ENCODE measurements at places on chromosomes 7 and 10.

DNA sequence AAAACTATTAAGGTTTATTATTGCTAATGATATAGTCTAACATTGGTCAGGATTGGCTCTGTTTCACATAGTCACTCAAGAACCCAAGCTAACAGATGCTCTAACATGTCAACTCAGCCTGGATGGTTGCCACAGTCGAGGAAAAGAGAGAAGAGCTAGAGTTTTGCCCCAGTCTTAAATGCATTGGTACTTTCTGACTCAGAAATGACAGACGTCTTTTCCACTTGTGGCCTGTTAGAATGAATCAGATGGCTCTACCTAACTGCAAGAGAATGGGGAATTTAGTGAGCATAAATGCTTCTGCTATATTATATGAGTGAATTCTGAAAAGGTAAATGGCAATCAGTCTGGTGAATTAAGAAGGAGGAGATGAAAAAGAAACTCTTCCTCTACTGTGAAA lies 13.9 kb downstream of the HECTD2 start:
- DNase-seq: no peak

- no peak for DNase-seq
Observed at GRCh38 chr10:89210794-89211425, 3.8 kb upstream of the CH25H start.

DNA sequence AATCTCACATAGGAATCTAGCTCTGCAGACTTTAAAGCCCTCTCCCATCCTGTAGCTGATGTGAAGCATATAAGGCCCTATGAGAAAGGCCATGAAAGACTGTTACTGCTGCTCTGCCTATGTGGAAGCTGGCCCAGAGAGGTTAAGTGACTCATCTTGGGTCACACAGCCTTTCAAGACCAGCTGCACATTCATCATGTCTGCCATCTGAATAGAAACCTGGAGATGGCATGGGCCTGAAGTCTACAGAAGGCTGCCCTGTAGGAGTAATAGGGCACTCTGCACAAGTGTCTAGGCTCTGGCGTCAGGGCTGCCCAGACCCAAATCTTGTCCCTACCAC lies 59.4 kb upstream of the COL13A1 start:
- no peak for DNase-seq

DNA sequence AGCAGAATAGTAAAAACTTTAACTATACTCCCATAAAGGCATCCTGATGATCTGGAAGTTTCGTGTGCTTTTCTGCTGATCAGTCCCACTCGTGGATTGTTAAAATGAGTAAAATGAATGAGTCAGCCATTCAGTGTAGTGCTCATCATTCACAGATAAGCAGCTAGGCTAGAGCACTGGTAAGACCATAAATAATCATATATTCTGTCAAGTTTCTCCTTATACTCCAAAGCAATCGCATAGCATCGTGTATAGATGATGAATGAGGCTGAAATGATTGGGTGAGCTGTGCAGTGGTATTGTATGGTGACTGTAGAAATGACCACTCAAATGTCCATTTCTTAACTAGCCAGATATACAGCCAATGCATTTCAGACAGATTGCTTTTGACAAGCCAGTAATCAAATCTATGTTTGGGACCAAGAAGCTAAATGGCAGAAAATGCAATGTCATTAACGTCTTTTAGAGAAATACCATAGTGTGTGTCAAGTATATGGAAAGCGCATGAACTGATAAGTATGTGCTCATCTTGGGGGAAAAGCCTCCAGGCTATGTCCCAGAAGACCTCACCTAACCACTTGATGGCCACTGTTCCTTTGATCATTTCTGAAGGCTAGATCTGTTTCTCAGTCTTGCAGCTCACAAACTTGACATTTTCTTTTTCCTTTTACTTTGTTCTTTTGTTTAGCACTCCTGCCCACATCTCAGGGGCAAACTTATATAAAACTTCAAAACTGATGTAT lies 227.2 kb upstream of the FAM3C start:
- DNase-seq: no peak

GRCh38 chr7:149317986-149318672 lies 56.1 kb downstream of the ZNF783 start:
- no peak for DNase-seq

GRCh38 chr7:46754140-46754720 lies 827.7 kb downstream of the TNS3 start:
- no peak for DNase-seq

DNA sequence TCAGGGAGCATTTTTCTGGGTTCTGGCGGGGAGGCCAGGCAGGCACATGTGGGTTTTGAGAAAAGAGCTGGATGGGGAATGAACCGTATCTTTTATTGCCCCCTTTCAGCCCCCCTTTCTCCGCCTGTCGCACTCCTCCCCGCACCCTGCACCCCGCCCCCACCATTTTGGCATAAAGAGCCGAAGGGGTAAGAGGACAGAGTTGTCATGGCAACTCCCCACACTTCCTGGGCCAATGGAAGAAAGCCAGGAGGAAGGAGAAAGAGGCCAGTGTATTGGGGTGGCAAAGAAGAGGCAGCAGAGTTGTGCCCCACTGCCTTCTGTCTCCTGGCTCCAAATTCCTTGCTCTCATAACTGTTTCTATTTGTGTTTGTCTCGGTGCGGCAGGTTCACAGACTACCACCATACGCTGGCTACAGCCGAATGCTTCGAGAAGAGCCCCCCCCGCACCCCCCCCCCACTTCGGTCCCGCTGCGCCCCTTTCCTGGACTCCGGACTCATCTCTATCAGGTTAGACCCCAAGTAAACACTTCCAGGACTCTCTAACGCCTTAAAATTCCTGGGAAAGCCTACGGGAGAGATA lies 3.4 kb downstream of the KCNIP2 start:
- DNase-seq: no peak

GRCh38 chr10:11578802-11579255 lies 32.6 kb downstream of the USP6NL start:
- no peak for DNase-seq

Data from AG09319 (cell line).